ENCODE measurements at places on chromosomes 1 and 21.
A peak's percentile ranks its signal among the peaks of the same experiment; 100 is the strongest.

GRCh38 chr1:67013573-67013972 lies 40.4 kb downstream of the SLC35D1 start:
- no peak for DNase-seq
- H3K27me3 ChIP-seq = no peaks in the 10 kb centered on the region
- no peak overlapping the region for H3K27ac ChIP-seq
- no peaks in the 10 kb centered on the region for H3K36me3 ChIP-seq

DNA sequence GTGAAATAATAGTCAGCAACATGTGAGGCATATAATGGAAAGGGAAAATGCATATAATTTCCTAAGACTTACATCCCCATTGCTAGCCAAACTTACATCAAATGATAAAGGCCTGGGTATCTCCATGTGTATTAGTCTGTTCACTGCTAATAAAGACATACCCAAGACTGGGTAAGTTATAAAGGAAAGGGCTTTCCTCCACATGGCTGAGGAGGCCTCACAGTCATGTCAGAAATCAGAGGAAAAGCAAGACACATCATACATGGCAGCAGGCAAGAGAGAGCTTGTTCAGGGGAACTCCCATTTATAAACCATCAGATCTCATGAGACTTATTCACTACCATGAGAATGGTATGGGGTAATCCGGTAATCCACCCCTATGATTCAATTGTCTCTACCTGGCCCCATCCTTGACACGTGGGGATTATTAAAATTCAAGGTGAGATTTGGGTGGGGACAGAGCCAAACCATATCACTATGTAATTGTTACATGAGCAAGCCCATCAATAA lies 161.5 kb upstream of the SAMSN1 start:
- no peaks in the 10 kb centered on the region for H3K27me3 ChIP-seq
- no peak for DNase-seq
- no peak overlapping the region for H3K27ac ChIP-seq
- no peak overlapping the region for H3K4me3 ChIP-seq
- H3K4me1 ChIP-seq = no peaks in the 10 kb centered on the region
- H3K36me3 ChIP-seq = no peaks in the 10 kb centered on the region

DNA sequence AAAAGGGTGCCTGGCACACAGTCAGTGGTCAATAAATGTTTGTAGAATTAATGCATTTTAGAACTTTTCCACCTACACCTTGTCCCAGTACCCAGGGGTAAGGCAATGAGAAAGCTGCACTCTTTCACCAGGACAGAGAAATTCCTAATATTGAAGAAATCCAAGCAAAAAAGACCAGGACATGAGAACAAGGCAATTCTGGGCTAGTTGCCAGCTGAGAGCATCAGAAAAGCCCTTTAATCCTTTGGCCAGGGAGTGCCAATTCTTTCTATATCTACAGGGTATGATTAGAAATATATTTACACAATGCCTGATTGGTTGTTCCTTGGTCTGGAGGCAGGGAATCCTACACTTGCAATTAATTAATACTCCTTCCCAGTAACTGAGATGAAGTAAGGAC lies 492.4 kb upstream of the NFIA start:
- no peak overlapping the region for H3K27ac ChIP-seq
- DNase-seq = no peak
- H3K4me3 ChIP-seq = no peak overlapping the region
- H3K27me3 ChIP-seq = no peaks in the 10 kb centered on the region
- no peaks in the 10 kb centered on the region for H3K36me3 ChIP-seq
- no peaks in the 10 kb centered on the region for H3K4me1 ChIP-seq

- no peaks in the 10 kb centered on the region for H3K36me3 ChIP-seq
- no peaks in the 10 kb centered on the region for H3K27me3 ChIP-seq
- H3K4me1 ChIP-seq = peaks cover 7% of the 10 kb centered on the region
- H3K4me3 ChIP-seq = no peak overlapping the region
Observed at GRCh38 chr1:53574621-53575020, 115.4 kb downstream of the DMRTB1 start.

DNA sequence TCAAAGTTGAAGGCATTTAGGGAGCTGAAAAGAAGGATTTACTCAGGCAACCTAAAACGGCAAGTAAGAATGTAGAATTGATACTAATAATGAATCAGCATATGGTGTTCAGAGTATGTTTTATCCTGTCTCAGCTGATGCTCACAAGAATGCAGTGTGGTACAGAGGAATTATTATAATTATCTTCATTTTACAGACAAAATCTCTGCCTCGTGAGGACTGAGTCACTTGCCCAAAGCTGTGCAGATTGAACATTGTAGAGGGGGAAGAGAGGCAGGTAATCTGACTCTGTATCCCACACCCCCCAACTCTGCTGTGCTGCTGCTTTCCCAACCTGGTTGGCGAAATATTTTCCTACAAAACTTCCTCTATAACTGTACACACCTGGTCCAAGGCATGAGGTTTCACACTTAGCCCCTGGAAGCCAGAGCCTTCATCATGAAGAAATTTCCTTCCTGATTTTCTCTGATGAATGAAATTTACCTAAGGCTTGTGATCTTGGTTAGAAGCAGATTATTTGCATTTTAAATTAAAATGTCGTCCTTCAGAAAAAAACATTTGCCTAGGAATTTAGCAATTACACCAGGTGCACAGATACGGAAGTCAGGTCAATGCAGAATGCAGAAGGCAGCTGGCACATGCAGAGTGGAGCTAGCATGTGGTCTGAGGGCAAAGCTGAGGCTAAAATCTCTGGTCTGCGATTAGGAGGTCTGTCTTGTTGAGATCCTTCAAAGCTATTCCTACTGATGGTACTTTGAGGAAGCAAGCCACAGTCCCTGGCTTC lies 52.8 kb downstream of the DPT start:
- H3K27ac ChIP-seq = no peak overlapping the region
- no peak for DNase-seq
- no peaks in the 10 kb centered on the region for H3K27me3 ChIP-seq
- H3K4me1 ChIP-seq = no peaks in the 10 kb centered on the region
- H3K4me3 ChIP-seq = no peak overlapping the region

DNA sequence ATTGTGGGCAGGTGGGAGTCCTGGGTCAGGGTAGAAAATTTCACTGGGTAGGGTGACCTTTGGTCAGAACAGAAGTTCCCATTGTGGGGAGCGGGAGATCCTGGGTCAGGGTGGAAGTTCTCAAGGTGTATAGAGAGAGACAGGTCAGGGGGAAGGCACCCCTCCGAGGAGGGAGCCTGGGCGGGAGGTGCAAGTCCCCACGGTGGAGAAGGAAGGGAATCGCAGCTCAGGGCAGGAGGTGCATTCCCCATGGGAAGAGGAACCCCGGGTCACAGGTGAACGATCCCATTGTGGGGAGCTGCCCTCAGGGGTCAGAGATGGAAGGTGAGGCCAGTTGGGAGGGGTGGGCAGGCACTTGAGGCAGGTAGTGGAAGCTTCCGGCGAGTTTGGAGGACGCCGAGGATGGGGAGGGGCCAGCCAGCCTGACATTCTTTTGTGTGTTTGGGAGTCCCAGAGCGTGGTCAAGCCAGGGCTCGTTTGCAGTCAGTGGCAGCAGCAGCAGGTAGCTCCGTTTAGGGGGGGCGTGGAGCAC lies 637 bp downstream of the LYPLA2 start:
- H3K4me3 ChIP-seq = peak overlapping the region; percentile 64
- H3K36me3 ChIP-seq = peaks cover 27% of the 10 kb centered on the region
- no peak overlapping the region for H3K27ac ChIP-seq
- no peaks in the 10 kb centered on the region for H3K27me3 ChIP-seq
- DNase-seq = no peak

- no peak overlapping the region for H3K4me3 ChIP-seq
- DNase-seq = no peak
- H3K4me1 ChIP-seq = no peaks in the 10 kb centered on the region
- no peak overlapping the region for H3K27ac ChIP-seq
- H3K36me3 ChIP-seq = no peaks in the 10 kb centered on the region
Observed at GRCh38 chr1:60615666-60616065, 466.7 kb upstream of the NFIA start.

GRCh38 chr1:22736501-22737080 lies 26.0 kb downstream of the EPHB2 start:
- no peak for DNase-seq
- H3K27me3 ChIP-seq = no peaks in the 10 kb centered on the region
- H3K4me3 ChIP-seq = no peak overlapping the region
- no peaks in the 10 kb centered on the region for H3K36me3 ChIP-seq
- H3K4me1 ChIP-seq = no peaks in the 10 kb centered on the region

DNA sequence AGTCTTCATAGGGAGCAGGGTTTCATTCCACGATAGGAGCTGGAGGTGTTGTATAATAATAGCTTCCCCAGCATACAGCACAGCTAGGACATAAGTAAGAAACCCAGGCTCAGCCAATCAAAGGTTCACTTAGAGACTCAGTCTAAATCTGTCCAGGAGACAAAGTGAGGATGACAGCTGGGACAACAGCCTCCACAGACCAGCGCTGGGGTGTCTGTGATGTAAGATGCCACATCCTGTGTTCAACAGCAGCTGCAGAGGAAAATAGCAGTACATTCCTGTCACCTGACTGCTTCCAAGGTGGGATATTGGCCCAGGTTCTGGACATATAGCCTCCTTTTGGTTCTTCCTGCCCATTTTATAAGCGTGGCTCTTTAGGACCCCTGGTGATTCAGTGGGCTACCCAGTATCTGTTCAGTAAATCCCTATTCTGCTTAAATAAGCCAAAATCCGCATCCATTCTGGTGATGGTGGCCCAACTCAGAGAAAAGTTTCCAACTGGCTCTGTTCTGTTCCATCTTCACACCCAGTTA lies 176.8 kb upstream of the SYT6 start:
- H3K4me3 ChIP-seq = no peak overlapping the region
- H3K27me3 ChIP-seq = no peaks in the 10 kb centered on the region
- no peaks in the 10 kb centered on the region for H3K4me1 ChIP-seq
- no peak overlapping the region for H3K27ac ChIP-seq
- DNase-seq = no peak

DNA sequence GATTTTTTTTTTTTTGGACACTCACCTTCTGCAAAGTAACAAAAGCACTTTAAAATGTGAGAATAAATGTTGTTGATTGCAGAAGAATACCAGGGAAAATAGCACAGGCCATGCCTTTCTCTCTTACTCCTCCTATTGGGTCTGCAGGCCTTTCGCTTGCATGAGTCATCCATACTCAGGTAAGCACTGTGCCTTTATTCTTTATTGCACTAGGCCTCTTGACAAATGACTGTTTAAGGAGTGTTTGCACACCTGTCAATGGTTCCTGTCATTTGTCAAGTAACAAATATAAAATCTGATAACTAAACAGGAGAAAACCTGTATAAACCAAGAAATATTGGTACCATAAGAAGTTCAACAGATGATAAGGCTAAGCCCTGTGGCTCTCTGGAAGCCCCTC lies 106.5 kb downstream of the RGS7 start:
- peaks cover 2% of the 10 kb centered on the region for H3K4me1 ChIP-seq
- no peak for DNase-seq
- H3K27me3 ChIP-seq = no peaks in the 10 kb centered on the region
- no peak overlapping the region for H3K4me3 ChIP-seq

DNA sequence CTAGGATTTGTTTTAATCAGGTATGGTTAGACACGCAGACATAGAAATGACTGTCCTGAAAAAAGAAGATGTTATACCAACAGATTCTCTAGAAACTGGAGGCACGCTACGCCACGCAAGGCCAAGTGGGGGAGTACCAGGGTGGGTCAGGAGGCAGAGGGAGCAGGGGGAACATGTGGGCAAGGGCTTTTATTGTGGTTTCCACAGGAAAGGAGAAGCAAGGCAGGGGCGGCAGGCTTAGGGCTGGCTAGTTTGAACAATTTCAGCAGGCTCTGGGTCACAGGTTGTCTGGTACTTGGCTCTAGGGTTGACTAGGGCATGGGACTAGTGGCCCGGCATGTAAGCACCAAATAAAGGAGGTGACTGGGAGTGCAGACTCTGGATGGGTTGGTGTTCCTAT lies 7.2 kb downstream of the MTARC2 start:
- H3K27ac ChIP-seq = no peak overlapping the region
- no peaks in the 10 kb centered on the region for H3K27me3 ChIP-seq

DNA sequence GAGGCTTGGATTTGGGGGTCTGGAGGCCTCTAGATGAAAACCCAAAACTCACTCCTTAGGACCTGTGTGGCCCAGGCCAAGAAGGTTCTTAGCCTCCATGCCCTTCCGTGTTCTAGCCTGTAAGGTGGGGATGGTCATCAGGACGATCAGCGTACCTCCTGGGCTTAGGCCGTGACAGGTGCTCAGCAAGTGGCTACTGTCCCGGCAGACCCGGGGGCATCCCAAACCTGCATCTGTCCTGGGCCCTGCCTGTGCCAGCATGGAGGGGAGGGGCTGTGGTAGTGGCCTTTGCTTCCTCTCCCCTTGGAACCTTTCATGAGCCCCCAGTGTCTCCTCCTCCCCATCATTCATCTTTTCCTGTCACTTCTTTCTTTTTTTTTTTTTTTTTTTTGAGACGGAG lies 22.7 kb upstream of the TRAPPC10 start:
- no peak for DNase-seq
- H3K4me1 ChIP-seq = no peaks in the 10 kb centered on the region
- no peak overlapping the region for H3K27ac ChIP-seq
- H3K36me3 ChIP-seq = no peaks in the 10 kb centered on the region
- H3K4me3 ChIP-seq = no peak overlapping the region
- H3K27me3 ChIP-seq = no peaks in the 10 kb centered on the region

DNA sequence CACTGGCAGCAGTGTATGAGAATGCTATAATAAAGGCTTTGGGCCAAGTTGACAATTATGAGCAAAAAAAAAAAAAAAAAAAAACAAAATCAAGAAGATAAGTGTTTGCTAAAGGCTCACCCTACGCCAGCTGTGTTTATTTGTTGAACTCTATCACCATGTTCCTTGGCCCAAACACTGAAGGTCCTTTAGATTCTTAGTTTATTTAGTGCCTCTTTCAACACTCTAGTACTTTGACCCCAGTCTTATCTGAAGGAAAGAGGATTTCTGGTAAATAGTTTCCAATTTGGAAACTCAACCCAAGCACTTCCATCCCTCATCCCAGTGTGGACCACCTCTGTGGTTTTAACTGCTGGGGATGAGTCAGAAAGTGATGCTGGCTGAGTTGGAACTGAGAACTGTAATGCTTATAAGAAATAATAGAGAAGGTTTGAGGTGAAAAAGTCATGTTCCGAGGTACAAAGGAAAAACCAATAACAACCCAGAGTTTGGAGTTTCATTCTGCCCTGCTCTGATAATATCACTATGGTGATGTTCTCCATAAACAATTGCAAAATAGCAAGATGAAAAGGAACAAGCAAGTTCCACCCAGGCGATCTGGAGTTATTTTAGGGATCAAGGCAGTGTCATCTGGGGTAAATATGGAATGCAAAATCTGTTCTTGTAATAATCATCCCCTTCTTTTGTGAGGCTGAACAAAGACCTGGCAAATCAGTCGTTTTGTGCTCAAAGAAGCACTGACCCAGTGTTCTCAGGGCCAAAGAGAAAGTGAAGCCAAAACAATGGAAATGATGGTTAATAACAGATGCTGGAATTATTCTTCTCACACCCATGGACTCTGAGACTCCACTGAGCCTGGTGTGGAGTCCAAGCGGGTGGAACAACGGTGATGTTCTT lies 19.7 kb upstream of the CAPZB start:
- H3K4me3 ChIP-seq = no peak overlapping the region
- no peaks in the 10 kb centered on the region for H3K27me3 ChIP-seq
- H3K27ac ChIP-seq = no peak overlapping the region
- H3K4me1 ChIP-seq = no peaks in the 10 kb centered on the region
- DNase-seq = no peak

Data from iPS DF 6.9 (cell line).